ENCODE measurements at places on chromosomes 1 and 21. TPM values are rescaled to one million over a fixed set of nuclear protein-coding genes. Genes with fewer than 3 reads are reported as not detected.

The MPZ gene
- 2.8 TPM for total RNA-seq

The RWDD3 gene
- 17.1 TPM for total RNA-seq

The TRIM45 gene
- total RNA-seq = 0.87 TPM

The HSPG2 gene
- total RNA-seq = 3.8 TPM

The MANEAL gene
- 1.2 TPM for total RNA-seq

The SLC26A9 gene
- not detected for total RNA-seq

The CFHR2 gene
- not detected for total RNA-seq

The IGSF21 gene
- total RNA-seq = not detected

The TNFRSF9 gene
- 0.94 TPM for total RNA-seq

The TPRG1L gene
- 10.0 TPM for total RNA-seq

The SELENBP1 gene
- total RNA-seq = not detected

The DDX20 gene
- 18.1 TPM for total RNA-seq

The OR1C1 gene
- not detected for total RNA-seq

DNA sequence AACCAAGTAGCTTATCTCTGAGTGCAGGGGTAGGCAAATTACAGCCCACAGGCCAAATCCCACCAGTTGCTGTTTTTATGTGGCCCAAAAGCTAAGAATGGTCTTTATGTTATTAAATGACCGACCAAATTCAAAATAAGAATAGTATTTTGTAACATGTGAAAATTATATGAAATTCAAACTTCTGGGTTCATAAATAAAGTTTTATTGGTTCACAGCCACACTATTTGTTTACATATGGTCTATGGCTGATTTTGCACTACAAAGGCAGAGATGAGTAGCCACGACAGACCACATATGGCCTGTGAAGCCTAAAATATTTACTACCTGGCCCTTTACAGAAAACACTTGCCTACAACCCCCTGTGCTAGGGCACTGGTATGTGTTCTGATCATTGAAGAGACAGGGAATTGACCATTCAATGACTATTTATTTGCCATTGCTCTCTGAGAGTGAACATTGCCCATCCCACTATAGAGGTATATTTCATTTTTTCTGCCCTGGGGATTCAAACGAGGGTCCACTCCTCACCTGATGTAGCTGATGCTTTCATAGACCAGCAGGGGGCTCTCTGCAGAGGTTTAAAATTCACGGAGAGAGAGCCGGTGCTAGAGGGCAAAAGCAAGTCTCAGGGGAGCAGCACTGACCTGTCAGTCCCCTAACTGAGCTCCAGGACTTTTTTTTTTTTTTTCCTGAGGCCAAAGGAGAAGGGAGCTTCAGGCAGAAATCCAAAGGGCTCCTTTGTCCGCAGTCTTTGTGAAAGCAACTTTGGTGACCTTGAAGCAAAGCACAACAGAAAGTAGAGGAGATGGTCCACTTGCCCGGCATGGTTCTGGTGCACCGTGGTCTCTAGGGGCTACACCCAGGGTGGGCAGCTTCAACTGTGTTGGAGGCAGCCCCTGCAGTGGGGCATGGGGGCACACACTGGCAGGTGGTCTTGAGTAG is 7.3 kb upstream of the GNL2 start:
- DNase-seq = peak; percentile 53

GRCh38 chr1:244654108-244655038 is 1.4 kb downstream of the DESI2 start:
- no peak for DNase-seq

GRCh38 chr21:40315626-40316025 is 448.4 kb downstream of the PCP4 start:
- no peak for DNase-seq

DNA sequence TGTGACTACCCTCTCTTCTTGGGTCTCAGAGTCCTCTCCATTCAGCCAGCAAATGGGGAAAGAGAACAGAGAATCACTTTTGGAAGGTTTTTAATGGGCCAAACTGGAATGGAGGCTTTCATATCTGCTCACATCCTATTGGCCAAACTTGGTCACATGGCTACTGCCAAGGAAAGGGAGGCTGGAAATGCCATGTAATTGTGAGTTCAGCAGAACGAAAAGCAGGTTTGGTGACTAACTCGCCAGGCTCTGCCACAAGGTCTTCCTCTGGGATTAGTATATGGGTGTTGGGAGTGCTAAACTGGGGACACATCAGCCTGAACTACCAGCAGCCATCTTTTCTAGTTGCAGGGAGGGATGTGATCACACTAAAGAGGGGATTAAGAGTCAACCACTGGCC is 19.2 kb downstream of the RD3 start:
- DNase-seq = no peak

- no peak for DNase-seq
Measured at GRCh38 chr1:44884746-44885145, 41.7 kb upstream of the PTCH2 start.

DNA sequence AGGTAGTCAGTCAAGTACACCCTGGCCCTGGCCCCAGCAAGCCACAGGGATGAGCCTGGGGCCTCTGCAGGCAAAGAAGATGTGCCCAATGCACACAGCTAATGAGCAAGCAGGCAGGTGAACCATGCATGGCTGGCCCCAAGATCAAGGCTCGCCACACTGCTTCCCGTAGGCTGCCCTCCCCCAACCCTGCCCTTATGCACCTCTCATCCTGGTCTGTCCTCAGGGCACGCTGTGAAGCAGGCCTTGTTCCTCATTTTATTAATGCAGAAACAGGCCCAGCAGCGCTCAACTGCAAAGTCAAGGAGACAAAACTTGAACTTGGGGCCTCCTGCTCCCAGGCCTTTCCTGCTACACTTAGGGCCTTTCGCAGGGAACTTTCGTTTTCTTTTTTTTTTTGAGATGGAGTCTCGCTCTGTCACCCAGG is 35.6 kb upstream of the ID3 start:
- DNase-seq = no peak

DNA sequence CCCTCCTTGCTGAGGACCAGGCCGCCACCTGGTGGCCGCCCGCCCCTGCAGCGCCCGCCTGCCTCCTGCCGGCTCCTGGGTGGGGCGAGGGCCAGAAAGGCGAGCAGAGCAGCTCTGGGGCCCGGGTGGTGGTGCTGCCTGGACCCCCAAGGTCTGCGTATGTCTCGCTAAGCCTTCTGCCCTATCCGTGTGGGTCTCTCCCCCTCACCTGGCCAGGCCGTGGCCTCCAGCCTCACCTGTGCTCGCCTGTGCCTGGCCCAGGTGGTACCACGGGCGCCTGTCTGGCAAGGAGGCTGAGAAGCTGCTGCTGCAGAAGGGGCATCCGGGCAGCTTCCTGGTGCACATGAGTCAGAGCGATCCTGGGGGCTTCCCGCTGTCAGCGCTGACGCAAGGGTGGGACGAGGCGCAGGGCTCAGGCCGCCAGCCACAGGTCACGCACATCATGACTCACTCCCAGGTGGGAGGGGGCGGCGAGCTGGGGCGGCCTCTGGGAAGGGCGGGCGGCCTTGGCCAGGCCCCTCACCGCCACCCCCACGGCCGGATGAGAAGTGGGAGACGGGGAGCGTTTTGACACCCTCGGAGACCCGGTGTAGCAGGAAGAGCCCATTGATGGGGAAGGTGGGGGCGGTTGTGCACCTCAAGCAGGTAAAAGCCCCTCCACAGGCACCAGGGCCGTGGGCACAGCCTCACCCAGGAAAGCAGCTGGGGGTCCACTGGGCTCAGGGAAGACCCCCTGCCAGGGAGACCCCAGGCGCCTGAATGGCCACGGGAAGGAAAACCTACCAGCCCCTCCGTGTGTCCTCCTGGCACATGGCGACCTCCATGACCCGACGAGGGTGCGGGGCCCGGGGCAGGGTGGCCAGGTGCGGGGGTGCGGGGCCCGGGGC is 9.9 kb downstream of the RNF223 start:
- DNase-seq = peak; percentile 89

- no peak for DNase-seq
Measured at GRCh38 chr1:10724948-10725847, 71.2 kb downstream of the CASZ1 start.

DNA sequence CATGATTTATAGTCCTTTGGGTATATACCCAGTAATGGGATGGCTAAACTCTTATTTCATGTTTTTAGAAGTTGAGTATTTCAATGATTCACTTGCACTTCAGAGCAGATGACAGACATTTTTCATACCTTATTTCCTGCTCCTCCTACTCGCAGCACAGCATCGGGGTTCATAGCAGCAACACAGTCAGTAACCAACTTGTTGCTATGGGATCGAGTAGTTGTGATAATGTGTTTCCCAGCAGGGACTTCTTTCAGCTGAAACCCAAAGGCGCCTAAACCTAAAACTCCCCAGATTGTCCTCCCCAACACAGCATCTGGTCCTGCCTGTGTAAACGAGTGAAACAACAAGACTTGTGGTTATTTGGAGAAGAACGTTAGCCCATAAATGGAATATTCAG is 16.3 kb upstream of the EPRS1 start:
- DNase-seq = no peak

- no peak for DNase-seq
Measured at GRCh38 chr1:52253421-52253820, 111.5 kb downstream of the ZFYVE9 start.

- DNase-seq = no peak
Measured at GRCh38 chr1:14094611-14095400, 394.8 kb downstream of the PRDM2 start.

- DNase-seq = no peak
Measured at GRCh38 chr1:163202833-163203451, at the start of gene RGS5. Gene RGS5 (minus strand): TSS chr1:163202916. CDS start chr1:163202835, 81 bp downstream.

DNA sequence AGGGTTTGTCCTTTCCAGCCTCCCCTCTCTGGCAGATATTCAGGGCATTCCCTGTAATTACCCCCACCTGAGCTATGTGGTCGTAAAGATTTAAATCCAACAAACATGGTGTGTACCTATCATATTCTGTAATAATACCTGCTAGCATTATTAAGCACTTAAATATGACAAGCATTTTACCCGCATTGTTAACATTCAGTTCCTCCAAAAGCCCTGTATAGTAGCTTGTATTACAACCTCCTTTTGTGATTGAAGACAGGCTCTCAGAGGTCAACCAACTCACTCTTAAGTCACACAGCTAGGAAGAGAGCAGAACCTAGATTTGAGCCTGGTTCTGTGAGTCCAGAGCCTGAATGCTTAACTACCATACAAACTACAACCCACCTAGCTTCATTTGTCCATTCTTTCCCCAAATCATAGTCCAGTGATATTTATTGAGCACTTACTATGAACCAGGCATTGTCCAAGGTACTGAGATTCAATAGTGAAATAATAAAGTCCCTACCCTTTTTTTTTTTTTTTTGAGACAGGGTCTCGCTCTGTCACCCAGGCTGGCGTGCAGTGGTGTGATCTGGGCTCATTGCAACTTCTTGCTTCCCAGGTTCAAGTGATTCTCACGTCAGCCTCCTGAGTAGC is 13.8 kb upstream of the KDM4A start:
- DNase-seq = no peak

DNA sequence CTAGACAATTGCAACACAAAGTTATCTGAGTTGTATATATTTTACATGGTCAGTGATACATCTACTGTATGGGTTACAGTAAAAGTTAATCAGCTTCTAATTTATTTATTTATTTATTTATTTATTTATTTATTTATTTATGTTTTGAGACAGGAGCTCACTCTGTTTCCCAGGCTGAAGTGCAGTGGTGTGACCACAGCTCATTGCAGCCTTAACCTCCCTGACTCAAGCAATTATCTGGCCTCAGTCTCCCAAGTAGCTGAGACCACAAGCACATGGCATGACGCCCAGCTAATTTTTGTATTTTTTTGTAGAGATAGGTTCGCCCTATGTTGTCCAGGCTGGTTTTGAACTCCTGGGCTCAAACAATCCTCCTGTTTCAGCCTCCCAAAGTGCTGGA is 241.6 kb downstream of the PTPRC start:
- DNase-seq = no peak

- DNase-seq = no peak
Measured at GRCh38 chr1:4655674-4656532, 1.5 kb downstream of the AJAP1 start.

DNA sequence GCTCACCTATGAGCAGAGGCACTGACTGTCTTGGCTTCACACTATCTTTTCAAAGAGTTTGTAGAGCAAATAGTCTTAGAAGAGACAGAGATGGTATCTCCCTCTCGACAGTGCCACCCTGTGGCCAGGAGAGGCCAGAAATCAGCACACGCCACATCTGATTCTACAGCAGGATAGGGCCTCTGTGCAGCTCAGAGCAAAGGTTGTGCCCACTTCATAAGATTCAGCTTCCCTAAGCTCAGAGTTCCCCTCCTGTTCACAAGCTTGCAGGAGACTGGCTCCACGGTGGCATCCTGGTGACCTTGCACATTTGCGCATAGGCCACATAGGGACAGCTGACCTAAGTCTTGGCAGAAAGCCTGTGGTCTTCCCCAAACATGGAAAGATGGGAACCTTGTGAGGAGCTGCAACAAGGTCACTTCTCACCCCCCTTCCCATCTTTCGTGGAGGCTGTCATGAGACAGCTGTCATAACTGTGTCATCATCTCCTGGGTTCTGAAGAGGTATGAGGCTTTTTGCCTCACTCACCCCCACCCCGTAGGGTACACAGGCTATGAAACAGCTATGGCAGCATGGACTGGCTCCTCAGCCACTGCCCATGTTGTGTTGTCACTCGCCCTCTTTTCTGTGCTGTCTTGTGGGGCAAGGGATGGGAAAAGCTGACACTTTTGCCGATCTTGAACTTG is 3.0 kb downstream of the ITLN2 start:
- DNase-seq = peak; percentile 87

DNA sequence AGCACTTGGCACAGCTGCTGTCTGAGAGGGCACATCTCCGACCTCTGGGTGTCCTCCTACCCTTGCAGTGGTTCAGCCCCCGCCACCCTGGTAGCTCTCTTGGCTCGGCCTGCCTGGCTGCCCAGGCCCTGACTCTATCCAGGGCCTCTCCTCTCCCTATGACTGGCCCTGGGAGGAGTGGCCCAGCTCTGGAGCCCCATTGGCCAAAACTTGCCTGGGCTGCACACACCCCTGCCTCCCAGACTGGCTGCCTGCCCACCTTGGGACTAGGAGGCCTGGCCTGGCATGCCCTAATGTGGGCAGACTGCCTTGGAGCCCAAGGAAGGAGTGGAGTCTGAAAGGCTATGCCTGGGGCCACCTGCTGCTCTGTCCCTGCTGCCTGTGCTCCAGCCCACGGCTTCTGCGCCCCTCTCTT is 33.6 kb downstream of the ACOT11 start:
- DNase-seq = no peak

GRCh38 chr1:25031601-25031965 is 101.5 kb upstream of the RUNX3 start:
- peak; percentile 52 for DNase-seq

- peak; percentile 52 for DNase-seq
Measured at GRCh38 chr21:44875316-44875700, 1.8 kb upstream of the PTTG1IP start.

GRCh38 chr1:232557096-232557495 is 72.8 kb downstream of the SIPA1L2 start:
- no peak for DNase-seq

GRCh38 chr1:94797291-94797690 is 22.9 kb upstream of the SLC44A3 start:
- no peak for DNase-seq

- DNase-seq = no peak
Measured at GRCh38 chr21:20266441-20266710, 731.8 kb upstream of the NCAM2 start.

- DNase-seq = no peak
Measured at GRCh38 chr1:153343040-153343681, 5.5 kb downstream of the PGLYRP4 start.
